ENCODE measurements at places on chromosomes 16 and 17.

- no peak for DNase-seq
Measured at GRCh38 chr17:83175119-83175821, 95.9 kb downstream of the METRNL start.

DNA sequence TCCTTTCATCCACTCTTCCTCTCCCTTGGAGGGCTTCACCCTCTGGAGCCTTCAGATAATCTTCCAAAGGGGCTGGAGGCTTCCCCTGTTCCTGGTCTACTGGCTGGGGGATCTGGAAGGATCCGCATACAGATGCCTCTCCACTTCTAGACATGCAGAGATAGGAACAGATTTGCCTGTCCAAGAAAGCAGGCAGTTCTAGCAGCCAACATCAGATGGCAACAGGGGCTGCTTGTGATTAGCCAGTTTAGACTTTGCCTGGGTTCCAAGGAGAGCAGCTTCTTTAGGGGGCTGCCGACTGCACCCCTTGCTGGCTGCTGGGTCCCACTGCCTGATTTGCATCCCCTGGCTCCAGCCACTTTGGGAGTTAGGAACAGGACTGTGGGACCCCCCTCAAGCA lies 6.2 kb upstream of the CD300A start:
- DNase-seq: no peak

DNA sequence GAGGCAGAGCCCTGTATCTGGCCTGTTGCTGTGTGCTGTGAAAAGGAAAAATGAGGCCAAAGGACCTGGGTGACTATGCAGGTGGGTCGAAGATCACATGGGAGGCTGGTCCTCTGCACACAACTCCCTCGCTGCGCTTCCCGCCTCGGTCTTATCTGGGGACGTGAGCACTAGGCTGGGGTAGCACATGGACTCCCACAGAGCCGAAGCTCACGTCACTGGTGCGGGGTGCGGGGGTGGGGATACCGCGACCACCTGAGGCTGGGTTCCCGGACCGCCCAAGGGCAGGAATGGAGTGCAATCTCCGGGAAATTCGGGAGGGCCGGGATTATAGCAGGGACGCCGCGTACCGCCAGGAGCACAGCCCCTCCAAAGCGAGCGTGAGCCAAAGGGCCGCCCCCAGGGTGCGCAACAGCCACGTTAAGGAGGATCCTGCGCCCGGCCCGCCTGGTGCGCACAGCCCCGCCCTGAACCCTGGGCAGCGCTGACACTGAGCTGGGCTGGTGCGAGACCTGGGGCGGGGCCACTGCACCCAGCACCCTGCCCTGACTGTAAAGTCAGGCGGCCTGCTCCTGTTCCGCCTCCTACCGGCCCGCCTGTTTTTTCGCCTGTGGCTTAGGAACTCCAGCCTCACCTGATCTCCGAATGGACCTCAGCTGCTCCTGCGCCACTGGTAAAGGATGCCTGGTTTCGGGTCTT lies 4.8 kb downstream of the MT1A start:
- DNase-seq: peak; percentile 44

GRCh38 chr16:85164838-85165516 lies 52.7 kb upstream of the CIBAR2 start:
- no peak for DNase-seq

DNA sequence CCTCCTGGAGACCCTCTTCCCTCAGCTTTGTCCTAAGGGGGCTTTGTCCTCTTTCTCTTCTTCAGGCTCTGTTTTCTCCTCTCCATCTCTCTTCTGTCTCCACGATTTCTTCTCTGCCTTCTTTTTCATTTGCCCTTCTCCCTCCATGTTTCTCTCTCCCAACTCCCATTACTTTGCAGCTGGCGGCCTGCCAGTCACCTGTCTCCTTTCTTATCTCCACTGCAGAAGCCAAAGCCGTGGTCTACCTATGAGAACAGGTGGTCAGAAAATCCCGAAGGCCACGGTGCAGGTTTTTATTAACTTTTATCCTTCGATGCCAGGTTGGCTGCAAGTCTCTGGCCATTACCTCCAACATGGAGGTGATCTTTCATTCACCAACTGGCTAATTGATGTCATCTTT lies 45.1 kb downstream of the FZD2 start:
- DNase-seq: no peak
